Activated B cell treated with CpG ODN at 0.5 μM for 24 hours (primary cell): ENCODE measurements at places on chromosomes 3 and 15.

DNA sequence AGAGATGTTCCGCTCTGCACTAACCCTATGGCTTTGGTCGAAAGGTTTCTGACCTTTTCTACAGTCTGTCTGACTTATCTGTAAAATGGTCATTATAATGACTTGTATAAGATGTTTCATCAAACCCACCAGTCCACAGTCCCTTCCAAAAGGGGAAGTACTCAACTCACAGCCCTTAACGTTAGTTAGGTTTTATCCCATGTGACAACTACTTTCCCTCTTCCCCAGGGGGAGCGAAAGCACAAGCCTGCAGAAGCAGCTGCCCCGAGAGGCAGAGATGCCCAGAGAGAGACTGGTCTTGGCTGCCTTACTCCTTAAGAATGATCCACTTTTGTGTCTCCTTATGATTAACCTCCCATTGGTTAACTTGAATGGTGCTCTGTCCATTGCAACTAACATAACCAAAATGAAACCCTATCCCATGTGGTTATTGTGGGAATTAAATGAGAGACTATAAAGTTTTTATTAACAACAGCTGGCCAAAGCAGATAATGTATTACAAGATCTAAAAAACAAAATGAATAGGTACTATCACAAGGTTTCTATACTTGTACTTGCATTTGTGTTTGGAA, 6.4 kb downstream of the ASTE1 start:
- no peak for DNase-seq

- DNase-seq: no peak
Measured at GRCh38 chr15:89114990-89115389, 26.7 kb downstream of the ABHD2 start.

DNA sequence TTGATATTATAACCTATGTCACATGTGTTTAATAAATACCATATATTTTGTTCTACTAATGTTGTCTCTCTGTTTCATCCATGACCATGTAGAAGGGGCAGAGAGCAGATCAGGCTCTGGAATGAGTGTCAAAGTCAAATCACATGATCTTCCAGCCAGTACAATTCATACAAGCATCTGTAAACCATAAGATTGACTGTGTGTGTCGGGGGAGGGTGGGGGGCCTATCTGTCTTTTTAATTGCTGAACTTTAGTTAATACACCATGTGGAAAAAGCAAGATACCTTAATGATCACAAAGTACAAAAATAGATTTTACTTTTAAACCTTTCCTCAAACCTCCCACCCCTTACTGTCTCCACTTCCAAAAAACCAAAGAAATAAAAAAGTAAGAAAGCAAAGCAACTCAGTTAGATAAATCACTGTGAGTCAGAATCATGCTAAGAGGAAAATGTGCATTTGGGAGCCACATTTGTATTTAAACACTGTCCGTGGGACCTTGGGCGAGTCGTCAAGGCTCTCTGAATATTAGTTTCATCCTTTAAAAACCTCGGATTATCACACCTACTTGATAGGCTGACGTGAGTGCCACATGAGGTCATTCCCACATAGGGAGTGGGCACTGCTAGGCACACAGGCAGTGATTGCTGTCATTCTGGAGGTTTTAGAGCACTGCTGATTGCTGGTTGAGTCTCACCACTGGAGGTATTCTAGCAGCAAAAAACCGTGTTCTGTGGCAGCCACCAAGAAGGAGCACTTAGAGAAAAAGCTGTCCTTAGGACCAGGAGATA, 21.0 kb upstream of the POLR2M start:
- no peak for DNase-seq

DNA sequence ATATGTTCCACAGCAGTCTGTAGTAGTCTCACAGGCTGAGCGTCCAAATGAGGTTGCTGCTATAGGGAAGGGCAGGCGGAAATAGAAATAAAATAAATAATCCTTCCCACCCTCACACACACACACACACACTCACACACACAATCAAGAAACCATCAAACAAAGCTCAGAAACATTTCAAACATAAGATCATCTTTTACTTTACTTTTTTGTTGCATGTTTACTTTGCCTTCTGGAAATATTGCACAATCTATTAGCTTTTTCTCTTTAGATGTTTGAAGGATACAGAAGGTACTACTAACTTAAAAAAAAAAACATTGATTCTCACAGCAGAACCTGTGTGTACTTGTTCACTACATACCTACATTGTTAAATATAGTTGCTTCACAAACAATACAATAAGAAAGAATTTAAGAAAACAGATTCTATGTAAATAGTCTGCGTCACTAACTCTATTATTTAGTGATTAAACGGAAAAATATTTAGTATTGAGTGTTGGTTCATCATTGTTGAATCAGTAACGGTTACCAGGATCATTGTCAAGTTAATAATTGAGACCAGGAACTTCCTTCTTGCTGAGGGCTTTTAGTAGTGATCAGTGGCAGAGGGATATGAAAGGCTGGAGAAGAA, 20.5 kb downstream of the ALCAM start:
- no peak for DNase-seq

GRCh38 chr15:27272427-27272826, 301.4 kb downstream of the GABRG3 start:
- DNase-seq: no peak

GRCh38 chr3:183265834-183266417, 12.9 kb downstream of the B3GNT5 start:
- DNase-seq: no peak

- no peak for DNase-seq
Measured at GRCh38 chr15:36356978-36357601, 222.3 kb upstream of the CDIN1 start.

- DNase-seq: no peak
Measured at GRCh38 chr3:74614107-74614967, at the start of gene CNTN3. TSS of gene CNTN3 (minus strand) at chr3:74614659. CDS start at chr3:74521112, 93,547 bp downstream.

DNA sequence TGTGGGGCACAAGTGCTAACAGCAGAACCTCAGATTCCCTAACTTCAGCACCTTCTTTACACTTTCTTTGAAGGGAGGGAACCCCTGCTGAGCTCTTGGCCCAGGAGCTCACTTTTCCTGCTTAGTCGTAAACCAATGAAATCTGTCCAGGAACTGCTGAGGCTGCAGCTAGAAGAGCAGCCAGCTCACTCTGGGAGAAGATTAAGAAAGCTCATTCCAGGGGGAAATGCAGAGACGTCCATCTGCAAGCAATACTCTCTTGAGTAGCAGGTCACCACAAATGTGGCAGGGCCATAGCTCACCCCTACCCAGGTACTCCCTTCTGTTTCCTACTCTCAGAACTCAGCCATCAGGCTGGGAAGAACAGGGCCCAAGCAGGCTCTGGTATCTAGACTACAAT, 103.3 kb downstream of the WDR76 start:
- no peak for DNase-seq

DNA sequence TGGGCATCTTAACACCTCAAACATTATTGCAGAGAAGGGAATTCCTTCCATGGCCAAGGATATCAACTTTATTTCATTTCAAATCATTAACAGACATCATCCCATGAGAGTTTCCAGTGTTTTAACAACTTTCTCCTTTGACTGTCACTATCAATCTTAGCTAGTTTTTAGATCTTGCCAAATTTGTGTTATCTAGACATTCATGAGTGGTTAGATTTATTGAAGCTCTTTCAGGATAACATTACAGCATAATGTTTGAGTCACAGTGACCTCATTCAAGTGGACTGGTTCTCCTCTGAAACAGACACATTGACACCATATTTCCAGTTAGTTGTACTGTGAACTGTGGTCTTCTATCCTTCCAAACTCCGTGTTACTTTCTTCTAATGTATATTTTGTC, 8.6 kb upstream of the TNFAIP8L3 start:
- DNase-seq: no peak

DNA sequence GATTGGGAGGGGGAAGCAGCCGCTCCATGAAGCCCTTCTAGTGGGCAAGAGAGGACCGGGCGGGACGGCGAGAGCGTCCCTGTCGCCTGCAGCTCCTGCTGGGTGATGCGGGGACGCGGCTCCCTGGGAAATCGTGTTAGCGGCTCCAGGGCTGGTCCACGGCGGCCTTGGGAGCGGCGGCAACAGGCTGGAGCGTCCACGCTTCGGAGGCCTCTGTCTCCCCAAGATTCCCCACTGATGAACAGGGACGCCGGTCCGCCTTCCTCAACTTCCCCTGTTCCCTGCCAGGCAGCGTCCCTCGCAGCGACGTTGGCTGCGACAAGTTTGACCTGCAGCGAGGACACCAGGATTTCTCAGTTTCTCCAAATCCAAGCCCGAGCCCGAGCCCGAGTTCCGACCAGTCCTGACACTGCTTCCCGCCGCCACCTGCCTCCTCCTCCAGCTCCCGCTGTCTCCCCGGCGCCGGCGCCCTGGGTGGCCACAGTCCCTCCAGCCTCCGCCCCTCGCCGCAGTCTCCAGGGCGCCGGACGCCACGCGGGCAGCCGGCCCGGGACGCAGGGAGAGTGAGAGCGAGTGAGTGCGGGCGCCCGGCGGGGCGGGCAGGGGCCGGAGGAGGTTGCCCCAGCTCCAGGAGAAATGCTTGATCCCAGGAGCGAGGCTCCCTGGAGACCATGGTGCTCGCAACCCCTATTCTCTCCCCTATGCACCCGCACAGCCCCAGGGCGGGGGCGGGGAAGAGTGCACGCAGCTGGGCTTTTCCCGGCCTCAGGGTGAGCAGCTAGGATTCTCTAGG, 78.1 kb upstream of the RNF7 start:
- no peak for DNase-seq

DNA sequence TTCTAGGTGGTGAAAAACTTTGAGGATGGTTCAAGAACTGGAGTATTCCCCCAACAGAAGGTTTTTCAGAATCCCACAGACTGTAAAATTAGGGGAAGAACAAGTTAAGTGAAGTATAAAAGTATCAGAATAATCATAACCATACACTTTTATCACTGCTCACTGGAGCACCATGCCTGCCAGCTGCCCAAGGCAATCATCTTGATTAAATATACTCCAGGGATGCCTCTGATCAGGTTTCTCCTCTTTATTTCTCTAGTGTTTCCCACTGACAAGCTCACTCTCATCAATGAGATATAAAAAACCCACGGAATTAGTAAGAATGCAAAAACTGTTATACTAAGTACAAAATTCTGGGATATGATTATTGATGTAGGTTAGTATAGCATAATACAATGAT, 108.0 kb downstream of the STAG1 start:
- DNase-seq: no peak

DNA sequence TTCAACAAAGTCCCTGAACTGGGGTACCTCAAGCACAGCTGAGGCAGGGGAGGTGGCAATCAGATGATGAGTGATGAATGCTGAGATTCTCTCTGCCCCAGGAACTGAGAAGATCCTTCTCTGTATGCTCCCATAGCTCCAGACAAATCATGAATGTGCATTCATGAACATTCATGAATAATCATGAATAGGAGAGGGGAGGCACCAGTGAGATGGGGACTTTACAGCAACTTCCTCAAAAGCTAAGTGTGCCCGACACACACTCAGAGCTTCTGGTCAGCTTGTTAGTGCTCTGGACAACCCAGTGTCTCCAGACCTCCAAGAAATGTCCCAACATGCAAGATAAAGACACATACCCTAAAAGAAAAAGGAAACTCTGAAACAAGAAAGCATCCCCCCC, 24.3 kb downstream of the LRRC2 start:
- no peak for DNase-seq

DNA sequence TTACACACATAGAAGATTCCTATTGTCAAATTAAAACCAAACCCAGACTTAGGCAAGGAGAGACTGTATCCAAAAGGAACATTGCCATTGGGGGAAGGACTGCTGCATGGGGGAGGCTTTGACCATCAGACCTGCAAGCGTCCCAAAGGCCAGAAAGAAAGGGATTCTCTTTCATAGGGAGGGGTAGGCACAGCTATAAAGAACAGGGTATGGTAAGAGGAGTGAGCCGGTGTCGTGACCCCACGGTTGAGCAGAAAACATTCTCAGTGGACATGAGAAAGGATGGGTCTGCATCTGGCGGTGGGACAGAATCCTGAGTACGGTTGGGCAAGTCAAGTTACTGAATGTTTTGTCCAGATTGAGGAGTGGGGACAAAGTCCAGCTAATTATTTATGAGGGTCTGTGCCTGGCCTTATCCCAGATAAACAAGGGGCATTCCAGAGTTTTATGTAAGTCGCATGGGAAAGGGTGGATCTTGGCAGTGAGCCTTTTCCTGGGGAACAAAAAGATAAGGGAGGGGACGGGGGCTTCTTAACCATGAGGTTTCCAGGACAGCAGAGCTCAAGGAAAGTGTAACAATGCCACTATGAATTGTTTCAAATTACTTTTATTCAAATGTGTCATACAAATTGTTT, 357.8 kb downstream of the OCA2 start:
- DNase-seq: no peak

DNA sequence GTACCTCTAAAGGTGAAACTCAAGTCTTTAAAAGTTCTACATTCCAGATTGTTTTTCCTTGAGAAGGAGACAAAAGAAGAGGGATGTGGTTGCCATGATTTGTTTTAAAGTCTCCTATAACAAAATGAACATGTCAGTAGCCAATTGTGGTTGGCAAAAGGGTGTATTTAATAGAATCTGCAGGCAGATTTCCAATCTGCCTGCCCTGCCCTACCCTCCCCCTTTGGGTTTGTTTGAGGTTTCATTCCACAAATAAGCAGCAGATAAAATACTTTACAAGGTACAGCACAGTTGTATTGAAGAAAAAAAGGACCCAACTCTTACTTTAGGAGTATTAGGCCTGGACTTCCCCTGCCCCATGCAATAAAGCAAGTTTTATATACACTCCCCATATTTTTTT, 59.5 kb downstream of the MLH1 start:
- DNase-seq: no peak

- DNase-seq: no peak
Measured at GRCh38 chr15:67066041-67066958, 898 bp downstream of the SMAD3 start.

DNA sequence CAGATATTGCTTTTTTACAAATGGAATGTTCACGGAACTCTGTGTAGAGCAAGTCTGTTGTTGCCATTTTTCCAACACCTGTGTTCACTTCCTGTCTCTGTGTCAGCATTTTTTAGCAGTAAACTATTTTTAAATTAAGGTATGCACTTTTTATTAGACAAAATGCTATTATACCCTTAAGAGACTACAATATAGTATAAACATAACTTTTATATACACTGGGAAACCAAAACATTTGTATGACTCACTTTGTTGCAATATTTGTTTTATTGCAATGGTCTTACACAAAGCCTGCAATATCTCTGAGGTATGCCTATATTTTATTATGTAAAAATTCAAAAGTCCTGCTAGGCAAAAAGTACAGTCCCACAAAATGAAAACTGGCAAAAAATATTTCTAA, 39.8 kb upstream of the FGF7 start:
- DNase-seq: no peak

DNA sequence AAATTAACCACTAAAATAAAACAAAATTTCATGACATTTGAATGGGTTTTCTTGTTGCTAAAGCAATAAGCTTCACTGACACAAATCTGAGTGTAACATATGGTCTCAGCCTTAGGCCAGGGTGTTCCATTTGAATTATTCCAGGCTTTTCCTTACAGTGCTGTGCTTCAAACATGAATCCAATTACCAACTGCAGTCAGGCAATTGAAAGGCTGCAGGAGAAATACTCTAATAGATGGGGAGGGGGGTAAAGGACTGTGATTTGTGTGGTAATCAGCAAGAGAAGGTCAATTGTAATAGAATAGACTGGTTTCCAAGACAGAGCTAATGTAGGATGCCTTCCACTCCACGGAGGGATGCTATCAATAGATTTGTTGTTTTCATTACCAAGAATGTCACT, 466.7 kb downstream of the C3orf38 start:
- DNase-seq: no peak

GRCh38 chr3:139770577-139770976, 92.8 kb upstream of the NMNAT3 start:
- no peak for DNase-seq
